ENCODE measurements at places on chromosomes 2 and 18. TPM values are rescaled to one million over a fixed set of nuclear protein-coding genes. Genes with fewer than 3 reads are reported as not detected.

- no peak for DNase-seq
Measured at GRCh38 chr2:99468155-99468554, 21.7 kb downstream of the REV1 start.

DNA sequence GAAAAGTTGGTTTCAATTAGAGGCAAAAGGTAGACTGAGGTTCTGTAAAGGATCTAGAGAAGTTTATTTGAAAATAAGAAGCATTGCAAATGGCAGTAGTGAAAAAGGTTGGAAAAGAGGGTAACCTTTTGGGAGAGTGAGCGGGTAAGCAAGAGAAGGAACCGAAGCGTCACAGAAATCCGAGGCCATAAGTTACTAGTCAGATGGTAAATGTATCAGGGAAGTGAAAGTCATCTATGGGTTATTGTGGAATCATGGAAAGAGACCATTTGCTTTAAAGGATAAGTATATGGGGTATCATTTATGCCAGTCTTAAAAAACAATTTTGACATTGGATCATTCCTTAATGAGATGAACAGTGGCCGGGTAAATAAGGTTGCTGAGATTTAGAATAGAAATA, 30.5 kb downstream of the EML4 start:
- no peak for DNase-seq

- DNase-seq = no peak
Measured at GRCh38 chr18:12231986-12232385, 22.2 kb upstream of the CIDEA start.

- no peak for DNase-seq
Measured at GRCh38 chr18:42606886-42607495, 508.5 kb downstream of the RIT2 start.

DNA sequence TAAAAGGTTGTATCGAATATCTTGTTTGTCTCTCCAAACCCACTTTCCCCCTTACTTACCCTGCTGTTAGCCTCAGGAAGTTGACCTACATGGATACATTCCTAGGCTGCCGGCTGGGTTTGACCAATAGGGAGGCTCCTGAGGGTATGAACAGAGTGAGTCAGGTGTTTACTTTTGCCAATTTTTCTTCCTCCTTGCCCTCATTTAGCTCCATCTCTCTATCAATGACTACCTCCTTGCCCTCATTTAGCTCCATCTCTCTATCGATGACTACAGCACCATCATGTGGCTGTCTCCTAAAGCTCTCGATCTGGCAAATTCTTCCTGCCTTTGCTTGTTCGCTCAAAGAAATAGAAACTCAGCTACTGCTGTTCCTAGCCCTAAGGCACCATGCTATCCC, 571.9 kb upstream of the CRIM1 start:
- DNase-seq = no peak

- DNase-seq = no peak
Measured at GRCh38 chr18:80143881-80144280, 34.8 kb downstream of the ADNP2 start.

GRCh38 chr2:164187121-164187520, 434.2 kb downstream of the GRB14 start:
- DNase-seq = no peak

DNA sequence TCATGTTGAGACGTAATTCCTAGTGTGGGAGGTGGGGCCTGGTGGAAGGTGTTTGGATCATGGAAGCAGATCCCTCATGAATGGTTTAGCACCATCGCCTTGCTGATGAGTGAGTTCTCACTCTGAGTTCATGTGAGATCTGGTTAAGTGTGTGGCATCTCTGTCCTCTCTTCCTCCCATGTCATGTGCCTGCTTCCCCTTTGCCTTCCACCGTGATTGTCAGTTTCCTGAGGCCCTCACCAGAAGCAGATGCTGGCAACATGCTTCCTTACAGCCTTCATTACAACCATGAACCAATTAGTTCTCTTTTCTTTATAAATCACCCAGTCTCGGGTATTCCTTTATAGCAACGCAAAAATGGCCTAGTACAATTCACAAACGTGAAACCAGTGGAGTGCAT, 14.6 kb upstream of the MCM6 start:
- DNase-seq = no peak

Gene CDH19
- 1.4 TPM for total RNA-seq

Gene MYO1B
- 126 TPM for total RNA-seq

Gene TDRD15
- not detected for total RNA-seq

Gene FBXO15
- 0.83 TPM for total RNA-seq
